T-helper 2 cell treated with Interferon-gamma antibody and Interleukin-4, amounts not matched to agents 100 ng/mL and 5 ng/mL, for 36 hours (primary cell): ENCODE measurements at places on chromosomes 3 and 15. TPM values are rescaled to one million over a fixed set of nuclear protein-coding genes. Genes with fewer than 3 reads are reported as not detected.

CCDC32 gene
- 23.8 and 25.0 TPM in 2 replicates for total RNA-seq

CYP8B1 gene
- not detected in 2 replicates for total RNA-seq

CFAP91 gene
- not detected in 2 replicates for total RNA-seq

BOC gene
- 0.05 and 0.27 TPM in 2 replicates for total RNA-seq

CISH gene
- total RNA-seq = 385 and 386 TPM in 2 replicates

VPS39 gene
- 71.1 and 74.1 TPM in 2 replicates for total RNA-seq

PIF1 gene
- 35.8 and 36.7 TPM in 2 replicates for total RNA-seq

GRK7 gene
- total RNA-seq = not detected in 2 replicates

SPTSSB gene
- total RNA-seq = not detected in 2 replicates

ANKRD63 gene
- 0.23 TPM in 1 of 2 replicates, not detected in the other for total RNA-seq

CCDC14 gene
- 48.1 and 53.2 TPM in 2 replicates for total RNA-seq

C2CD4A gene
- not detected in 2 replicates for total RNA-seq

MAPKAPK3 gene
- 157 and 159 TPM in 2 replicates for total RNA-seq

CHRNB4 gene
- total RNA-seq = not detected in 2 replicates

CCR5 gene
- 8.9 TPM in 2 replicates for total RNA-seq

PLA2G4E gene
- total RNA-seq = not detected in 2 replicates

DAZL gene
- 0.07 TPM in 1 of 2 replicates, not detected in the other for total RNA-seq

CSTA gene
- total RNA-seq = not detected in 2 replicates

THRB gene
- total RNA-seq = not detected in 2 replicates

NUTM1 gene
- total RNA-seq = not detected in 2 replicates

OR5K2 gene
- total RNA-seq = not detected in 2 replicates

MAP6D1 gene
- 0.57 and 1.4 TPM in 2 replicates for total RNA-seq

IP6K1 gene
- total RNA-seq = 34.2 and 37.4 TPM in 2 replicates

CCR3 gene
- total RNA-seq = 0.16 and 0.27 TPM in 2 replicates

NANOGP8 gene
- total RNA-seq = not detected in 2 replicates

ZNF502 gene
- total RNA-seq = 0.59 and 0.68 TPM in 2 replicates

PPP1R14D gene
- total RNA-seq = not detected in 2 replicates

ARRDC4 gene
- total RNA-seq = 0.39 and 0.48 TPM in 2 replicates

FES gene
- total RNA-seq = 25.8 and 28.8 TPM in 2 replicates

ADPRH gene
- 2.8 TPM in 2 replicates for total RNA-seq

CCDC39 gene
- not detected in 2 replicates for total RNA-seq
